ENCODE measurements at places on chromosomes 1 and 21.

DNA sequence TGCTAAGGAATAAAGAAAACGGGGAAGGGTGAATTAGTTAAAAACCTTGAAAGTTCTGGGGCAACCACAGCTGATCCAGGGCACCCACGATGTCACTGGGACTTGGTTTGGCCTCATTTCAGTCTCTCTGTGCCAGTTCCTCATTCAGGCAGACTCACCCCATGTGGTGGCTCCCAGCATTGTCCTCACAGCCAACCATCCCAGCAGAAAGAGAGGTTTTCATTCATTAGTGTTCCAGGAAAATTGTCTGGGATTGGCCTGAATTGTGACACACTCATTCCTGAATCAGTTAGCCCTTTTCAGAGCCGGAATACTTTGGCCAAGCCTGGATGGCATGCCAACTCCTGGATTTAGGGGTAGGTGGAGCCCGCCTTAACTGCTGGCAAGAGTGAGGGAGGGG is 367.7 kb downstream of the PRDM2 start:
- no peak for DNase-seq

DNA sequence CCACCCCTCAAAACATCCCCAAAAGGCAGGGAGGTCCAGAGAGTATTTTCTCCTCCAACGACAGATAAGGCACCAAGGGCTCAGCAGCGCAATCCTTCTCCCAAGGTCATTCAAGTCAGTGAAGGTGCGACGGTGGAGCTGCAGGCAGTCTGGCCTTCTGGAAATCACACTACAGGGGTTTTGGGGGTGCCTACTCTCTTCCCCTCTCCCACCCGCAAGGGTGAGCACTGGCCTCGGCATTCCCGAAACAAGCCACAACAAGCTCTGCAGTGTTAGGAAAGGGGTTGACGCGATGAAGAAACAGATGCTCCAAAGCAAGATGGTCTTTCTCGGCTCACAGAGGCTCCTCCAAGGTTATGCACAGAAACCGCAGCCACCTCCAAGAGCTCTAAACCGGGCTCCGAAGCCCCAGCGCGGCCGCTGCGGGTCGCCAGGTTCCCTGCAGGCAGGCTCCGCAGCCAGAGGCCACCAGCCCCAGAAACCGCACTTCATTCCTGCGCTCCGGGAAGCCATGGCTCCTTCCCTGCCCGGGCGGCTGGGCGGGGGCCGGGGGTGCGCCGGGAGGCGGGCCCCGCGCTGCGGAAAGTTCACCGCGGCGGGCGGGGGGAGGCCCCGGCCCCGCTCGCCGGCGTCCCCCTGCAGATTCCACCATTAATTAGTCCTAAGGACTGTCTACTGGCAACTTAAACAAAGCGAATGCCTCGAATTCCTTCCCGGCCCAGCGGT is 1.1 kb downstream of the LUZP1 start:
- DNase-seq = no peak

- DNase-seq = no peak
Measured at GRCh38 chr1:60527567-60527966, 454.0 kb upstream of the C1orf87 start.

DNA sequence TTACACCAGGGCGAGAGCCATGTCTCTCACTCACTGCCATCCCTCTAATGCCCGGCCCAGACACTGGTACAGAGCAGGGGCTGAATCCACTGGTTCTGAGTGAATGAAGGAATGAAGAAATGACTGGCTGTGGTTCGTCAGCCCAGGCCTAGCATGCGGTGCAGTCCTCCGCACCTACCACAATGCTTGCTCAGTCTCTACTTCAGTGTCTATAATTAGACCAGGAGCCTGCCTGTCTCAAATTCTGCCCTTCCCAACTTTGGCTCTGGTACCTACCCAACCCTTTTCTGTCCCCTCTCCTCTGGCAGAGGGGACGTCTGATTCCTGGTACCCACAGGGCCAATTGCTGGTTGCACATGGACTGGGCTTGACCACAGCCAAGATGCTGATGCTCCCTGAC is 118.2 kb upstream of the GRIK3 start:
- DNase-seq = no peak

DNA sequence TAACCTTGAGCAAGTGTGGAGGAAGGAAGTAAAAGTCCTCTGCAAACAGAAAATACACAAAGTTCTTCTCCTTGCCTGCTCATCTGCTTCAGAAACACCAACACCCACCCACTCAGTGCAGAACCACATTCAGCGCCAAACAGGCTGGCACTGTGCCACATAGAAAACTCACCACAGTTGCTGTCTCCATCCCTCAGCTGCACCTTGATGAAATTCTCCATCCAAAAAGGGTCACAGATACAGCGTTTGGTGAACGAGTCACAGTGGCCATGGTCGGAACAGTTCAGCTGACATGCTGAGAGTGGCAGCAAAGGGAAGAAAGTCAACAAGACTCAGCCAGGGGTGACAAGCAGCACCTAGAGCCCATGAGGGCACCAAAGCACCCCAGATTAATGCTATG is 114.5 kb downstream of the KIAA0319L start:
- no peak for DNase-seq

DNA sequence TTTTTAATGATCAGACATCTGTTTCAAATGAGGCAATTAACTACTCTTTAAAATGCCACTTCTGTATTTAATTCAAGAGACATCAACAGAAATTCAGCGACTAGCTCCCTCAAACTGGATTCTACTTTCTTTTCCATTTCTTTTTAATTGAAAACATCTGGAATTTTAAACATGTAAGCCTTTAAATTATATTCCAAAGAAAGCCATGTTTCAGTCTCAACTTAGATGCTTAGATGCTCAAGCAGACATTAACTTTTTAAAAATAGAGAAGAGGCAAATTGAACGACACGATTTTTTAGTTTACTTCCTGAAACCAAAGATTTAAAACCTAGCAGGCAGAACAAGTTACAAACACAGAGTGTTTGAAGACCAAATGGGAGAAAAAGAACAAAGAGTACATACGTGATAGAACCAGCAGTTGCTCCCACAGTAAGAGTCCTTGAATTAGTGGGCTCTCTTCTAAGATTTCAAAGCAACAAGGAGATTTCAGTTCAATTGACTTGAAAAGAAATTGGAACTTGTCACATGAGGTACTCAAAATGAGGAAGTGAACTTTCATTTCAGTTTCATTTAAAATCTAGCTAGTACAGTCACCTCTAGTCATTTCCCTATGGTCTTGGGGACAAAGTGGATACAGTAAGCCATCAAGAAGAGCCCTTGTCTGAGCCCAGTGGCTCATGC is at the start of gene CTSS:
TSS of gene CTSS (minus strand) at position 483 of the 681 bp plus-strand sequence. CDS start 1,015 bp downstream, outside the sequence.
- no peak for DNase-seq

GRCh38 chr1:198157241-198157846 is 546 bp downstream of the NEK7 start:
- peak; percentile 93 for DNase-seq

GRCh38 chr1:26470878-26471497 is 1.3 kb upstream of the HMGN2 start:
- no peak for DNase-seq

- DNase-seq = no peak
Measured at GRCh38 chr1:41317361-41317760, 43.9 kb upstream of the FOXO6 start.

- no peak for DNase-seq
Measured at GRCh38 chr1:165045902-165046301, 310.6 kb downstream of the LMX1A start.

GRCh38 chr1:47650205-47650604 is 212.4 kb downstream of the FOXD2 start:
- peak; percentile 6 for DNase-seq

GRCh38 chr1:231188072-231188471 is 26.2 kb downstream of the TRIM67 start:
- DNase-seq = no peak

DNA sequence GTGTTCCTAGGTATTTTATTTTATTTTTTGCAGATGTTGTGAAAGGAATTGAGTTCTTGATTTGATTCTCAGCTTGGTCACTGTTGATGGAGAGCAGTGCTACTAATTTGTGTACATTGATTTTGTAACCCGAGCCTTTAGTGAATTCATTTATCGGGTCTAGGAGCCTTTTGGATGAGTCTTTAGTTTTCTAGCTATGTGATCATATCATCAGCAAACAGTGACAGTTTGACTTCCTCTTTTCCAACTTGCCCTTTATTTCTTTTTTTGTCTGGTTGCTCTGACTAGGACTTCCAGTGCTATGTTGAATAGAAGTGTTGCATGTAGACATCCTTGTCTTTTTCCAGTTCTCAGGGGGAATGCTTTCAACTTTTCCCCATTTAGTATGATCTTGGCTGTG is 138.9 kb downstream of the LHX8 start:
- DNase-seq = no peak

- DNase-seq = peak; percentile 69
Measured at GRCh38 chr1:218674280-218674773, 329.2 kb downstream of the TGFB2 start.

GRCh38 chr1:91123319-91123718 is 101.5 kb upstream of the ZNF644 start:
- DNase-seq = no peak

DNA sequence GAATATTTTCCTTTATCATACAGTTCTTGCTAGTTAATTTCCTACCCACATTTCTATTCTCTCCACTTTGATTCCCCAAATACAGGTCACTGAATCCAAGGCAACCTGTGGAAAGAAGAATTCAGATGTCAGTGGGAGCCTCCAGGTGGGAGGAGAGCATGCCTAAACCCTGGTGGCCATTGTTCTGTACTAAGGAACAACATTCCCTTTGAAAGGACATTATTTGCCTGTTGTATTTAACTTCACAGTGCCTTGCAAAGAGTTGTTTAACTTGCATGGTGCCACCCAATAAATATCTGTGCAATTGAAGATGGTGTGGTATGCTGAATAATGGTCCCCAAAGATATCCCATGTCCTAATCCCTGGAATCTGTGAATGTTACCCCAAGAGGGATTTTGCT is 21.3 kb downstream of the NPHS2 start:
- no peak for DNase-seq

DNA sequence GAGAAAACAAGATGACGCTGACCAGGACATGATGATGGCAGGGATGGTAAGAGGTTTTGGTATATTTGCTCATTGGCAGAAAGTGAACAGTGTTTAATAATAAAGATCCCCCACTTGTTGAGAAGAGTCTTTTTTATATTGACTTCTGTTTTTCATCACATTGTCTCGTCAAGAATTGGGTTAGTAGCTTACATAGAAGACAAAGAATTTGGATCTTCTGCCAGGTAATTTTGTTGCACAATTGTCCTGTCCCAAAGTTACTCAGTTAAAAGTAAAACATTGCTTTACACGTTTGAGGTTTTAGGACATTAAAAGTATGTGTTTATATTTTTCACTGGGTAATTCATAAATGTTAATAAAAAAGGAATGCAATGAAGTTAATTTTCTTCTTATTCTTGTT is 48.3 kb upstream of the LAMC2 start:
- no peak for DNase-seq

Measured in NCI-H460 (cell line).